ENCODE measurements at places on chromosomes 5 and 9. TPM values are rescaled to one million over a fixed set of nuclear protein-coding genes. Genes with fewer than 3 reads are reported as not detected.

DNA sequence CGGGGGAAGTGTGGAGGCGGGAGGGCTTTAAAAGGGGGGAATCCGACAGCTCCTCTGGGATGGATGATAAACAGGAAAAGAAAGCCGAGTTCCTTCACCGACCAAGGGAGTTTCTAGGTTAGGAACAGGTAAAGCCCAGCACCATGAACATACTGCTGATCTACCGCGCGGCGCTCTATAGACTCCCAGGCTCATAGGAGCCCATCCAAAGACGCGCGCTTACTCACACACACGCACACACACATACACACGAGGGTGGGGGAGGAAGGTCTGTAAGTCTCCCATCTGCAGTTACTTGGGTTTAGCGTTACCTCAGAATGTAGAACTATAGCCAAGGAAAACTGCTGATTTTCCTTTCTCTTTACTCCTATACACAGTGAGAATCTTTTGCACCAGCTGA lies 2.6 kb upstream of the GABRB2 start:
- no peak for DNase-seq

Gene IFNA21
- total RNA-seq, result not detected

Gene ZNF367
- total RNA-seq, result 7.7 TPM

DNA sequence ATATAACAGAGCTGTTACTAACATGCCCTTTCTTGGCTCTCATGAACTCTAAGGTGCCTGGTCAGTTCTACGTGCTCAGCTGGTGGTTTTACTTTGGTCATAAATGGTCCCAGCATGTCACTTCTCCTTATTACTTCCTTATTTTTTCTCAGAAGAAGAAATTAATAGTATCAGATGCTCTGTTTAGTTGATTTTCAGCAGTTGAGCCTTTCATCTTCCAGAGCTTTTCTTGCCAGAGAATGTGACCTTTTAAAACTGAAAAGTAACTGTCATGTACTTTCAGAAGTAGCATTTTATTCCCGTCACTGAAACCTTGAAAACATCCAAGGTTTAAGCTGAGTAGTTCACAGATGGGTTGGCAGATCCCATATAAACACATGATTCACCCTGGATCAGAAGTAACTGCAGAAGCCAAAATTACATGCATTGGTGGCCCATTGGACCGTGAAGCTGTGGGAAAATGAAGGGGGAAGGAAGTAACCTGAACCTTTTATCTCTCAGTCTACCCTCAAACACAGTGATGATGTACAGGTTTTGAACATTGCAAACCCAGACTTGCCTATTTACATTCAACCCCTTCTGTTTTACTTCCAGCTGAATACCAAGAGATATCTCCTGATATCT lies 50.5 kb downstream of the HACD4 start:
- no peak for DNase-seq

DNA sequence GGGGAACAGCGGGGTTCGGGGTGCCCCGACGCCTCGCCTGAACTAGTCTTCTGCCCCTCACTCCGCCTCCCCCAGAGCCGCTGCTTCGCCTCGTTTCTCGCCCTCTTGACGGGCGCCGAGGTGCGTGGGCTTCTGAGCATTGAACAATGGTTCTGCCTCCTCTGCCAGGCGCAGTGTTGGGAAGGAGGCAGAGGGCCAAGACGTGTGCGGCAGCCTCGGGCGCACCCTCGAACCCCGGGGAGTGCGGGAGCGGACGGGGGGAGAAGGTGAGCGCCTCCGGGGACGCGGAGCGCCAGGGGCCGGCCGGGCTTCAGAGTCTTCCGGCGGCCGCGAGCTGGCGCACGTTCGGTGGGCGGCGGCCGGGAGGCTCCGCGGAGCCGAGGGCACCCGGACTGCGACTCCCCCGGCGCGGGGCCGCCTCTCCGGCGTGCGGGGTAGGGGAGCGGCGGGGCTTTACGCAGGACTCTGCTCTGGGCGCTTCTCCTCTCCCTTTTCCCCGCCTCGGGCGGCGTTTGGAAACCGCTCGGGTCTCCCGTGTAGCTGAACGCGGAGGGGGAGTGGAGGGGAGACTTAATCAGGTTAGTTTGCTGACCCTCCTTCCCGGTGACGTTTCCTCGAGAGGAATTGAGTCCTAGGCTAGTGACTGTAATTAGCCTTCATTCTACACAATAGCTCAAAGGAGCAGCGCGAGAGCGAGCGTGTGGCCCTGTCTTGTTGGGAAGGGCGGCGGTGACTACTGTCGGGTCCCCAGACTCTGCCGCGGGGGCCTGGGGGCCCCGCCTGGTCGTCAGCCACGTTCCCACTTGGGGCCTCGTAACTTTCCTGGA lies 1.1 kb downstream of the VLDLR start:
- DNase-seq, result peak; percentile 72

DNA sequence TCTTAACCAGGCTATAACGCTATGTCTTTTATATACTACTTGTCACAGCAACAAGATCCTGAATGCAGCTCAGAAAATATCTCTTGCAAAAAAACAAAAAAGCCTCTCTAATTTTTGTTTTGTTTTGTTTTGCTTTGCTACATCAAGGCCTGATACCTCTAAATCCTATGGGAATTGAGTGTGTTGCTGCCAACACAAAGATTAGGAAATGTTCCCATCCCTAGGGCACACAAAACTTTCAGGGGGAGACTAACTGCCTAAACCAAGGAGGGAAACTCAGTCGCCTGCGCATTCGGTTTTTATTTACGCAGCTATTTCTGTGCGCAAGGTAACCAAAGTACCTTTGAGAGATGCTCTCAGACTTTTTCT lies 1.7 kb downstream of the SSBP2 start:
- no peak for DNase-seq

DNA sequence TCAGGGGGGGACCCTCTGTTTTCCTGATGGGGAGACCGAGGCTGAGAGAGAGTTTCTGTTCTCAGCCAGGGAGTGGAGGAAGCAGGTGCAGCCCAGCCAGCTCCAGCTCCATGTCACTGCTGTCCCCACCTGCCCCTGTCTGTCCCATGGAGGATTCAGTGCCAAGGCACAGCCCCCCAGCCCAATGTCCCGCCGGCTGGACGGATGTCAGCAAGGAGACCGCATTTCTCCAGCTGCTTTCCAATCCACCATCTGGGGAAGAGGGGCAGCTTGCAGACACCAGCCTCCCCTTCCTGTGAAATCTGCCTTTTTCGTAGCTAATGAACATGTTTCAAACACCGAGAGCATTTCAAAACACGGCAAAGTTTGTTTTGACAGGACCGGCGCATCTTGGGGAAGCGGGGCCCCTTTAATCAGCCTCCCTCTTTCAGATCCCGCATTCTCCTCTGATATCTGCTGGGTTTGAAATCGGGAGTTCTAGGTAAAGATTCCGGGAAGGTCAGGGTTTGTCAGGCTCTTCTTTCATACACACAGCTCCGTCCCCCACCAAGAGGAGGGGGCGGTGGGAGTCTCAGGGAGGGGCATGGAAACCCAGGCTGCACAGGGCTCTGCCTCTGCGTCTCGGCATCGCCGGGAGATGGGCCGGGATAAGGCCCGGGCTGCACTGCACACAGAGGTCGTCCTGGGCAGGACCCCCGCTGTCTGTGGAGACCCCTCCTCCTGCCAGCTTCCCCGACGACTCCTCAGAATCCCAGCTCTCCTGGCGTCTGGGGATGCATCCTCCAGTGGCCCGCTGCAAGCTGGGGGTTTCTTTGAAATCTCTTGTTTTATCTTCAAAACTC lies 74.8 kb downstream of the NEK6 start:
- no peak for DNase-seq

- DNase-seq, result no peak
Measured at GRCh38 chr9:135034106-135034505, 53.4 kb upstream of the OLFM1 start.

DNA sequence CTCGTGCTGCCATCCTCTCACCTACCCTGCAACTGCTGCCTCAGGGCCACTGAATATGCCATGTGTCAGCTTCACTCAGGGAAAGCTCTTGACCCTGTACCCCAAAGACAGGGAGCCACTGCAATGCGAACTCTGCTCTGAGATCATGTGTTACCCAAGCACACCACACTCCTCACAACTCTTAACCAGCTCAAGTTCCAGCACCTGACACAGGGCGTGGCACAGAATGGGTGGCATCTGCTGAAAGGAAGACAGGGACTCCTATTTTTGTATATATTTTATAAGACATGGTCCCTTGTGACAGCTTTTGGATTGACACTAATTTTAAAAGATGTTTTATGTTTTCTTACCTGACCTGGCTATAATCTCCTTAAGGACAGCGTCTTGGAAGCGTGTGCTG lies 10.7 kb downstream of the PHYKPL start:
- DNase-seq, result no peak

DNA sequence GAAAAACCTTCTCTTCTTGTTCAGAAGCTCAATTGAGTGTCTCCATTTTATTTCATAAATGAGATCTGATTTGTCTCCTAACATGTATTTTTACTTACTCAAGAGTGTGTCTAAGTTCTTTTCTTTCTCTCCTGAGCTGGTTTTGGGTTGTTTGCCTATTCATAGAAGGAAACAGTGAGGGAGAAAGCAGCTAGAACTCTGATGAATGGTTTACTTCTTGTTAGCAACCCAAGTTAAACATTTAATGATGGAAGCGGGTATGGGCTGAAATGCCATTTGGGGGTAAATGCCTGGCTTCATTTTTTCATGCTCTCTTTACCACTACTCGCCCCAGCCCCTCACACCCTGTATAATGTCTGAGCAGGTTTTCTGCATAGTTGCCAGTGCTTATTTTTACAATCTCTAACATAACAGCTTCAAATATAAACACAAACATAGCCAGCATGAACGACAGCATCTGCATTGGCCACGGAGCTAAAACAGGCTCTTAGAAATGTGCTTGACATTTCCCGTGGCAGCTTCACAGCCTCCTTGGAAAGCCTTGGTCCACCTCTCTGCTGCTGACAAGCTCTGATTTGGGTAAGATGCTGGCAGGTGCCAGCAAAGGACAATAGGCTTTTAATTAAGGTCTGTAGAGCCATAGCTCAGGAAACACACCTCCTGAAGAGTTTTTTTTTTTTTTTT lies 321.1 kb downstream of the ARHGEF28 start:
- no peak for DNase-seq

DNA sequence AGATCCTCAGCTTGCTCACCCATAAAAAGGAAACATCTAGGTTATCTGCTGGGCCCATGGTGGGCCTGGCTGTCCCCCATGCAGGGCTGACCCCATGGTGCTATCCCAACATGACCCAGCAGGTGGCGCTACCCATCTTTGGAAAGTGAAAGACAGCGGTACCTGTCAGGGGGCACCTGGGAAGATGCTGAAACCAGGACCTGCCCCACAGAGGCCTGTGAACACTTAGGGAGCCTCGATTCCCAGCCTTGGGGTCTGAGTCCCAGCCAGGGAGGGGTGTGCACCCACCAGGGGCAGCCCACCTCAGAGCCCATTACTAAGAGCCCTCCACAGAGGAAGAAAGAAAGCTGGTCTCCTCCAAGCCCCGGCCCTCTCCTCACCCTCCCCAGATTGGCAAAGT lies 46.6 kb upstream of the IPPK start:
- peak; percentile 97 for DNase-seq

Gene CXCL14
- 0.44 TPM for total RNA-seq

DNA sequence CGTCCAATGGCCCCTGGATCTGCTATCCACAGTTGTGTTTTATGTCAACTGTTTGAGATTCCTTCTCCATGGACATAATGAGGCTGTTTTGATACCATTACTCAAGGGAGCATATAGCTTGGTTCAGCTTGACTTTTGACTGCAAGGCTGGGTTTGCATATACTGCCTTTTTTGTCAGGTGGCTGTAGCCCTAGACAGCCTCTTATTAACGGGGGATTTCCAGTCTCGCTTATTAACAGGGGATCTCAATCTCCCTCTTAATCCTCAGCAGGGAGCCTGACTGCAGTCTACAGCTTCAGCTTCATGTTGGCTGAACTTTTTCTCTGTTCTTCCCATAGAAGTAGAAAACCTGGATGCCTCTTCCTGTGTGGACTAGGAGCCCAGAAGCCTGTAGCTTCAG lies 73.7 kb upstream of the TNC start:
- no peak for DNase-seq

DNA sequence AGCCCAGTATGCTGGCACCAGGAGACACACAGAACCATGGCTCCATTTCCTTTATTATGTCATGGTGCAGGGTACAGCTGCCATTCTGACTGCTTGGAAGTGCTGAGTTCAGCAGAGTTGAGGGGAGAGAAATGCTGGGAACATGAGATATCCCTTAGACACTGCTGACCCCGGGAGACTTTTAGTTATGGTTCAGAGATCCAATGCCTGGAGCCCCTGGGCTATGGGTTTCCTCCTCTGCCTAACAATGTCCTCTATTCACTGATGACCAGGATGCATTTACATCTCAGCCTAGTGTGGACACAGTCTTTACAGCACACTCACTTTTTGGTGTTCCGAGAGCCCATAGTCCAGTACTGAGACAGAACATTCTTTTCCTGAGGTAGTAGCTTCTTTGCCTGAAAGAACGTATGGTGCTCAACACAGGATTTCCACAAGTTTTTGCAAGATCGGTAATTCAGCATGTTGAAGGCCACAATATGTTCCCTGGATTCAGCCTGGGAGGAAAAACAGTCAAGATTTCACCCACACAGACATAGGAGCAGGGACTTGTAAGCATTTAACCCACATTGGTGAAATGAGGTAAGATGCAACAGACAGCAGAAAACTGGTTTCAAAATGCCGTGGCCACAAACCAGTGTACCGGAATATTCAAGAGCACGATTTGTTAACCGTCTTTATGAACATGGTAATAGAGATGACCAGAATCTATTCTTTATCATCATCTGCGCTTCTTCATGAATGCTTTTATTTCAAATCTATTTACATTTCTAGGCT lies 71.3 kb downstream of the PTPN3 start:
- DNase-seq, result no peak

DNA sequence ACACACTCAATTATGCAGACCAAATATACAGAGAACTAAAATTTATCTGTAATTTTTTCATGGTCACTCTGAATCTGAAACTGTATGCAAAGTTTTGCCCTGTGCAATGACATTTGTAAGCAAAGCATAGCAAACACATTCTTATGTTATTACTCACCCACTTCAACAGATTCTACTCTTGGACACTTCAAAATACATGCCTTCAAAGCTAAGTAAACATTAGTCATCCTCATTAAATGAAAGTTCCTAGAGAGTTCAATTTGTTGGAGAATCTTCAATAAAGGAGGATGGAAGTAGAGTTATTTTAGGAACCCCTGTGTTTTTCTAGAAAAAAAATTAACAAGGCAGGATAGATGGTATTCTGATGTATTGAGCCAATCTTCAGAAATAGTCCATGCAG lies 639.7 kb upstream of the C9orf72 start:
- DNase-seq, result no peak

Gene SPINK7
- not detected for total RNA-seq

Gene LCN12
- total RNA-seq, result 3.8 TPM

Measured in endodermal cell (in vitro differentiated cells).